ENCODE measurements at places on chromosomes 12 and 14.

DNA sequence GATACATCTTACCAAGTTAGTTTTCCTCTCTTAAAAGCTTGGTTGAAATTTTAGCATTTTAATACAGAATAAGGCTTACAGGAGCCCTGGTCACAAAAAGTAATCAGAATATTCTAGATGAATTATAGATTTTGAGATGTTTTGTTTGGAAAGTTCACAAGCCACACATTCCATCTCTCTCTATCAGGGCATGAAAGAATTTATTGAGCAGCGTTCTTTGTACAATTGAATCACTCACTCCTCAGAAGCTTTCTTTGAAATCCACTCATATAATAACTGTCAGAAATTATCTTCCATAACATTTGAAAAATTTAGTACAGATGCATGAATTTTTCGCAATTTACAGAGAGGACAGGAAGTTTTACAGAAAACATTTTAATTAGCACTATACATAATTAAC, 938.6 kb upstream of the MDGA2 start:
- no peak for DNase-seq

DNA sequence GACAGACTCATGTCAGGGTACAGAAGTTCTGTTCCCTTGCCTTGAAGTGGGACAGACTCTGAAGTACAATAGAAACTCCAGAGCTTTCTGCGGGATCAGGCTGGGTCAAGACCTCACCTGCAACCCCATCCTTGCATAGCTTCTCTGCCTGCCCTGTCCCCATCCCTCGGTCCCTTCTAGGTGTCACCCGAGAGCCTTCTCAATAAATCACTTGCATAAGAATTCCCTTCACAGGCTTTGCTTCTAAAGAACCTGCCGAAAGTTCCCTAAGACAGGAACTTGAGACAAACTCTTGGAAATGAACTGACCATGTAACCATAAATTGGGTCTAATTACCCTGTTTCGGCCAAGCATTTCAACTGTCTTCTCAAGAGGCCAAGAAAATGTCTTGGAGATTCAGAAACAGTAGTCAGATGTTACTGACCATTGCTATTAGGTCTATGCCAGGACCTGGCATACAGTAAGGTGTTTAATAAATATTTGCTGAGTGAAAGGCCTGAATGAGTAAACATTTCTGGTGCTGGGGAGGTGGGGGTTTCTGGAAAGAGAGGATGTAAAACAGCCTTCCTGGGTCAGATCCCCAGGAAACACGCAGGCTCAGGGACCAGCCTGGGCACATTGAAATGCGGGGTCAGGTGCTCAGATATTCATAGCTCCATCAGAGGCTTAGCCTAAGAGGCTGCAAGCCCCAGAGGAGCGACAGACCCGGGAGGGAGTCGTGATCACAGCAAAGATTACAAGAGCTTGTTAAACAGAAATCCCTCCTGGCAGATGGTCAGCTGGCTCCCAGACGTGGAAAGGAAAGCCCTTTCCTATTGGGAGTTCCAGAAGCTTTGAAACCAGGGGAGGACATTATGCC, 226.2 kb upstream of the LHX5 start:
- no peak for DNase-seq

- DNase-seq: no peak
These were observed 79.6 kb downstream of the EXOC5 start for GRCh38 chr14:57189070-57189469.

DNA sequence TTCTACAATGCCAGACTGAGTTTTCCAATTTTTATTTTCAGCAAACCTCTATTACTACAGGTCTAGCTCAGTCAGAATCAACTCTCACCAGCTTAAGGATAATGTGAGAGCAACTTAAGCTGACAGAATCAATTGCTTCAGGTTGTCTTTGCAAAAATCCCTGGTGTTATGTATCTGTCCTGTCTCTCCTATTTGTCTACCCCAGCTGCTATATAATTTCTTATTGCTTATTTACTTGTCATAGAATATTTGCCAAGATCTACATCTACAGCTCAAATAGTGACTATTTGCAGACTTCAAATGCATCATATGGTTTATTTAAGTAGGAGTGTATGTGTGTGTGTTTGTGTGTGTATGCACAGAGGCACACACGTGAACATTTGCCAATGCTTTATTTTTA, 54.1 kb downstream of the FOXG1 start:
- DNase-seq: no peak

GRCh38 chr14:28902930-28903329, 136.3 kb downstream of the FOXG1 start:
- no peak for DNase-seq

- DNase-seq: no peak
These were observed 74.1 kb downstream of the CACNA1C start for GRCh38 chr12:2126676-2127406.

GRCh38 chr12:23803540-23803939, 145.9 kb downstream of the SOX5 start:
- no peak for DNase-seq

DNA sequence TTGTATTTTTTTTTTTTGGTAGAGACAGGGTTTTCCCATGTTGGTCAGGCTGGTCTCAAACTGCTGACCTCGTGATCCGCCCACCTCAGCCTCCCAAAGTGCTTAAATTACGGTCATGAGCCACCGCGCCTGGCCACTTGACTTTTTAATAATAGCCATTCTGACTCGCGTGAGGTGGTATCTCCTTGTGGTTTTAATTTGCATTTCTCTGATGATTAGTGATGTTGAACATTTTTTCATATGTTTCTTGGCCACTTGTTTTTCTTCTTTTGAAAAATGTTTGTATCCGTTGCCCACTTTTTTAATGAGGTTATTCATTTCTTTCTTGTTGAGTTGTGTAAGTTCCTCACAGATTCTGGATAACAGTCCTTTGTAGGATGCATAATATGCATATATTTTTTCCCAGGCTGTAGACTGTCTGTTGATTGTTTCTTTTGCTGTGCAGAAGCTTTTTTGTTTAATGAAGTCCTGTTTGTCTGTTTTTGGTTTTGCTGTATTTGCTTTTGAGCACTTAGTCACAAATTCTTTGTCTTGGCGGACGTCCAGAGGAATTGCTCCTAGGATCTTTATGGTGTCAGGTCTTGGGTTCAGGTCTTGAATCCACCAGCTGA, 10.3 kb upstream of the PGAM5 start:
- DNase-seq: no peak

DNA sequence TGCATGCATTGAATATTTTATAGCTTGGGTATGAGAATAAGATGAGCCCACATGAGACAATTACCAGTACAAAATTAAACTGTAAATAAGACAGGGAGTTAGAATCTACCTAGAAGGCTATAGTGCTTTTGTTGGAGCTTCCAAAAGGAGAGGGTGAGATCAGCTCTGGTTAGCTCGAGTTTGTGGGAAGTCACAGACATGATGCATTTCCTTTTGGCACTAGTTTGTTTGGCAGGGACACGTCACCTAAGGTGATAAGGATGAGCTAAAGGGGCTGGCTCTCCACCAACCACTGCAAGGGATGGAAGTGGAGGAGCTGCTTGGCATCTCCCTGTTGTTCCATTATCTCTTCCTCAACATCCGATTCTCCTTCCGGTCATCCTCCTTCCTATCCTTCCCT, 48.5 kb upstream of the CPM start:
- DNase-seq: no peak

GRCh38 chr14:95348395-95349080, 28.8 kb upstream of the CLMN start:
- no peak for DNase-seq

GRCh38 chr12:107845226-107845979, 70.9 kb downstream of the ASCL4 start:
- no peak for DNase-seq

DNA sequence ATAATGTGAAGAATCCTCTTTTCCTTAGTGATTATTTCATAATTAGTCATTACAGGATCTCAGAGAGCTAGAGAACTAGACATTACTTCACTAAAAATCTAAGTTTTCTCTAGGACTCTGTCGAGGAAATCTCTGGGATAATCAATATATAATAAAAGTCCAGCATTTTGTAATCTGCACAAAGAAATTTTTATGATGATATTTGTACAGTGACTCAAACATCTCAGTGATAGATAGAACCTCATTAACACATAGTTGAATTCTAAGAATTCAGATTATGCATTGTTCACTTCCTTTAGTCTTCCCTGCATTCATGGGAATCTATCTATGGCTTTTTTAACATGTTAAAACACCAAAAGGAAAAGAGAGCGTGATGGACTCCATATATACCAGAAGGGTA, 11.0 kb downstream of the ITPR2 start:
- DNase-seq: no peak

GRCh38 chr14:92392711-92393110, 69.7 kb downstream of the SLC24A4 start:
- DNase-seq: no peak

GRCh38 chr12:12606781-12607589, 4.7 kb upstream of the CREBL2 start:
- no peak for DNase-seq

DNA sequence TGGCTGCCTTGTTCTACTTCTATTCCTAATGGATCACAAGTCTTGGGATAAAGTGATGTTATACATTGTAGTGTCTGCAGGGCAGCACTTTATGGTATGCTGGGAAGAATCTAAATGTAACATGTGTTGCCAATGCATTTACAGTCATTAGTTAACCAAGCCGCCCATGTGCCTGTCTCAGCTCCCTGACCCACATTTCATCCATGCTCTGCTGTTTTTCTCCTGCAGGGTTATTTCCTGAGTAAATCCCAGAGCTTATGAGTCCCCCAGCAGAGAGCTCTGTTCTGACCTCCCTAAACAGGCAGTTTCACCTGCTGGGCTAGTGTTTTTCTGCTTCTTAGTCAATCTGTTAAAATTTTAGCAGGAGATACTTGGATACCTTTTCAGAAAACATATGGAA, 4.4 kb upstream of the TMTC2 start:
- DNase-seq: no peak

DNA sequence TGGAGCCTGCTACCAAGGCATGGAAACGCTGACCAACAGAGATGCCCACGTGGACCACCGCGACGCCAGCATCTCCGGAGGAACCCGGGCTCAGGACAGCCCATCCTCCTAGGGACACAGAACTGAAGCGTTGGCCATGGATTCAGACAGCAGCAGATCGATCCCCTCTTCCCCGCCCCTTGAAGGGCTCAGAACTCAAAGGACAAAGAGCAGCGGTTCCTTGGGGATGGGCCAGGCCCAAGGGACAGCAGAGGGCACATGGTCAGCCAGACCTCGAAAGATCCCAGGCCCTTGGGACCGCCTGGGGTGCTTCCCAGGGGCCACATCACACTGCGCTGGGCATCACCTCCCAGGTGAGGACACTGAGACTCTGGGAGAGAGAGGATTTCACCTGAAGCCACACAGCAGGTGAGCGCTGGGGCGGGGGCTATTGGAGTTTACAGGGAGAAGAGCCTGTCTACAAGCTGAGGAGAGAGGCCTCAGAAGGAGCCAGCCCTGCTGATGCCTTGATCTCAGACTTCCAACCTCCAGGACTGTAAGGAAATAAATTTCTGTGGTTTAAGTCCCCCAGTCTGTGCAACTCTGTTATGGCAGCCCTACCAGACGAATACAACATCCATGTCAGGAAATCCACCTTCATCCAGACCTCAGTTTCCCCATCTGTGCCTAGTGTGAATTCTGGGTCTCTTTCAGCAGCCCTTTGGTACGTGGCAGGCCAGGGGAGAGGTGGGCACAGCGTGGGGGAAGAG, 49.4 kb downstream of the CCNK start:
- no peak for DNase-seq

DNA sequence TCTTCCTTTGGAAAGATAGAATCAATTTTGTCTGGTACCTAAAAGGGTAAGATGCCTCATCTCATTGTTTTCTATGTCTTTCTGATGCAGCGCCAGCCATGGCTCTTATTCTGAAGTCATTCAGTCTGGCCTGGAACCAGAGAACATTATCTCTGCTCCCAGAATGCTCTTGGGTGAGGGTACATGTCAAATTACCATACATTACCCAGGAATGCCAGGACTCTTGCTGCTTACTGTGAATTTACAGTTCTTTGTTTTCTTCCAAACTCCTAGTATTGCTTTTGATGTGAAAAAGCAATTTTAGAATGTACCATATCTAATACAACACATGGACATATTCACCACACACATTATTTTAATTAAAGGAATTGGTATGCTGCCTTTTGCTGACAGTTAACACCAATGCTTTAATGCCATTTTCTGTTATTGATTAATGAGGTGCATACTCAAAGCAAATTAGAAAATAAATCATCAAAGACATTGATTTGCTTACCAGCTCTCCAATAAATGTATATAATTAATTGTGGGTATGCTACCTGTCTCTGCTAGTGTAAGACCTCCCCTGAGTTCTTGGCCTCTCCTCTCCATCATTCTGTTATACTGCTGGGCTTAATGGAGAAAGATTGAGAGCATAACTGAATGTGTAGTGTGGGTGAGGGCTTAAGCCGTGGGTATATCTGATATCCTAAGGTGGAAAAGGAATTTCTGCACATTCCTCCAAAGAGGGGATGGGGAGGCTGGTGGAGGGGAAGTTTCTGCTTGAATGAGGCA, 337.7 kb downstream of the C12orf75 start:
- no peak for DNase-seq

GRCh38 chr12:112716099-112717093, 75.2 kb upstream of the RPH3A start:
- DNase-seq: peak; percentile 18

- DNase-seq: no peak
These were observed 53.2 kb downstream of the ERC1 start for GRCh38 chr12:1044199-1044598.

DNA sequence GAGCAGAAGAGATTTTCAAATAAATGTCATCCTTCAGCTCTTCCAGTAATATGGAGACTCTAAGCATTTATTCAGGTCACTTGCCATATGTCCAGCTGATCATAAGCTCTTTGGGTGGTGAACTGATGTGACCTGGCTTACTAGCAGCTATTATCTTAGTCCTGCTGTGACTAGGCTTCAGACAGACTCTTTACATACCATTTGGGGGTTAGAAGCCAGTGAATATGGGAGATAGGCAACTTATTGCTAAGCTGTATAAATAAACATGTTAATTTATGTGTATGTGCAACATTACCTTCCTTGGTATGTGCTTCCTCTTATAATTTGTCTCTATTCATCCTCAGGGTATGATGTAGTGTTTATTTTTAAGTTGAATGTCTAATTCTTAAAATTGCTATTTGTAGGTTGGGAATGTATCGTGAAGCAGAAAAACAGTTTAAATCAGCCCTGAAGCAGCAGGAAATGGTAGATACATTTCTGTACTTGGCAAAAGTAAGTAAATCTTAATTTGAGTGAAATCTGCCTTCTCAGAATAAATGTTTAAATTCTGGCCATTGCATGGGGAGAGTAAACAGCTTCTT, 32.4 kb downstream of the TTC8 start:
- DNase-seq: no peak

DNA sequence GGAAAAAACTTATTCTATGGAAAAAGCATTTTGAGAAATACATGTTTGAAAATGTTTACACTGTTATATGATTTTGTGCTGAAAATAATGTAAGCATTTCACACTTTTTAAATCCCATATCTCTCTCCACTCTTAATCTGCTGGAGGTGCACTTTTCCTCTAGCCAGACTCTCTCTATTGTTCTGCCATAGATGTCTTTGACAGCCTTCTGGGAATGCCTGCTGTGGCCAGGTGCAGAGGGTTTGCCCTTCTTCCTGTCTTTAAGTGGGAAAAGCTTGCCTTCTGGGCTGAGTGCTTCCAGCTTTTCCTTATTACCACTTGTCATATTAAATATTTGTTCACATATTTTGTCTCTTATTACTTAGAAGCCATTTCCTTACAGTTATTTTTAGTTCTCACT, 60.1 kb upstream of the PPM1H start:
- DNase-seq: no peak
